ENCODE measurements at places on chromosomes 4 and X. TPM values are rescaled to one million over a fixed set of nuclear protein-coding genes. Genes with fewer than 3 reads are reported as not detected.

DNA sequence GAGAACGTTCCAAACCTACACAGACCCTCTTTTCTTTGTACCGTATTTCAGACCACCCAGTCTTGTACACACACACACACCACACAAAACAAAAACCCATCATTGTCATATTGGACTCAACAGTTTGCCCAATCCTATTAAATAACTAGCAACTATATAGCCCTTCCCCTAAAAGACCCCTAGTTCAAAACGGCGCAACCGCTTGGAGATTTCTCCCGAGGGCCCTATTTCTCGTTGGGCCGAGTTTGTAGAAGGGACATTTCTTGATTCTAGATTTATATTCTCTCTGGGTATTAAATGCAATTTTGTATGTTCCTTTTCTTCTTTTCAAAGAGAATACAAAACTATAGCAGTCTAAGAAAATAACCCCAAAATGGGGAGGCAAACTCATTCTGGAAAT, 547 bp upstream of the PDGFRA start:
- peaks cover 7% of the 10 kb centered on the region for H3K36me3 ChIP-seq
- H3K4me1 ChIP-seq, result peaks cover 40% of the 10 kb centered on the region
- DNase-seq, result no peak
- H3K4me3 ChIP-seq, result peak overlapping the region; percentile 84
- H3K27ac ChIP-seq, result peak overlapping the region; percentile 87
- H3K27me3 ChIP-seq, result no peaks in the 10 kb centered on the region

DNA sequence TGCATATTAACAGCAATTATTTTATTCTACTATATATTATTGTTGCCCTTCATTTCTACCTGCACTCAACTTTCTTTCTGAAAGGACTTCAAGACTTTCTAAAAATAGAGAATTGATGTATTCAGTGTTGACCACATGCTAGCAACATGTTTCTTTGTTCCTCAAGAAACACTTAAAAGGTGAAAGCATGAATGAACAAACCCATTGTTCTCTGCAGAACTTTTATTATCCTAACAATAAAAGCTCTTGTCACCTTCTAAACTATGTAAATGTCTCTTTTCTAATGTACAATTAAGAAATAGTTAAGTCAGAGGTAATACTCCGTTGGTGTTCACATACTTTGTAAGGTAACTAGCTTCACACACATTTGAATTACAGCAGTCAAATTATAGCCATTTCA, 638.7 kb downstream of the FSTL5 start:
- no peaks in the 10 kb centered on the region for H3K4me1 ChIP-seq
- H3K27me3 ChIP-seq, result peaks cover 16% of the 10 kb centered on the region
- no peak for DNase-seq

DNA sequence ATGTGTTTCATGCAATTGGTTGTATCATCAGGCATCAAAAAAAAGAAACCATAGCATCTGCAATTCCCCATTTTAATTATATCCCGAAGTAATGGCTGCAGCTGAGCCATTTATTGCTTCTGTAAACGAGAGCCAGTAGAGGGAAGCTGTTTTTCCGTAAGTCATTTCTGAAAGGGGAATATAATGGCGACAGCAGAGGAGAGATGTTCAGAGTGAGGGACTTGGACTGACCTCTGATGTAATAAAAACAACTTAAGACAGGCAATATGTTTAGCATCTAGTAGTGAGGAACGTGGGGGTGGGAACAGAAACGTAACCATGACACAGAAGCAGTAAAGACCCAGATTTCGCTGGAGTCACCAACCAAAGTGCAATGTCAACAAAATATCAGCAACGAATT, 31.5 kb upstream of the NAA11 start:
- no peaks in the 10 kb centered on the region for H3K27me3 ChIP-seq
- H3K4me3 ChIP-seq, result no peak overlapping the region
- no peaks in the 10 kb centered on the region for H3K4me1 ChIP-seq
- H3K36me3 ChIP-seq, result no peaks in the 10 kb centered on the region
- no peak overlapping the region for H3K27ac ChIP-seq

DNA sequence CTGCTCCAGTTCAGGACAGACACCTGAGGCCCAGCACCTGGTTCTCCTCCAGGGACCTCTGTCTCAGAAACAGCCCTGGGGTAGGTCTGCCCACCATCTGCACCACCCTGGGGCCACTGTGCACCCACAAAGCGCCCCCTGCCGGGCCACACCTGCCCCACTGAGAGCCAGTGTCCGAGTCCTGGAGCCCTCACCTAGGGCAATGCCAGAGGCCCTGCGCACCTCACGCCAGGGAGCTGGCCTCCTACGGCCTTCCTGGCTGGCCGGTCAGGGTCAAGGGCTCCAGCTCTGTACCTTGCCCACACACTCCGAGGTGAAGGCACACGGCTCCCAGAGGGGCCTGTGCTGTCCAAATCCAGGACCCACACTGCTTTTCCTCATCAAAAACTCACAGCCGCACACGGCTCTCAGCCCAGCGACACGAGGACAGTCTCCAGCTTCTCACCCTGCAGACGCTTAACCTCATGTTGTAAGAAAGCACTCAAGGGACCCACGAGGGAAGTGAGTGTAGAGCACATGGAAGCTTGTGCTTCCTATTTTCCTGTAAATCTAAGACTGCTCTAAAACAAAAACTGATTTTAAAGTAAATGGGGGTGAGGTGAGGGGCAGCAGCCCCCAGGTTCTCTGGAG, 5.4 kb downstream of the CTBP1 start:
- H3K27me3 ChIP-seq, result no peaks in the 10 kb centered on the region
- no peak overlapping the region for H3K27ac ChIP-seq

- peak overlapping the region; percentile 90 for H3K27ac ChIP-seq
- DNase-seq, result no peak
- no peaks in the 10 kb centered on the region for H3K36me3 ChIP-seq
Measured at GRCh38 chr4:19774690-19775256, 476.9 kb upstream of the SLIT2 start.

DNA sequence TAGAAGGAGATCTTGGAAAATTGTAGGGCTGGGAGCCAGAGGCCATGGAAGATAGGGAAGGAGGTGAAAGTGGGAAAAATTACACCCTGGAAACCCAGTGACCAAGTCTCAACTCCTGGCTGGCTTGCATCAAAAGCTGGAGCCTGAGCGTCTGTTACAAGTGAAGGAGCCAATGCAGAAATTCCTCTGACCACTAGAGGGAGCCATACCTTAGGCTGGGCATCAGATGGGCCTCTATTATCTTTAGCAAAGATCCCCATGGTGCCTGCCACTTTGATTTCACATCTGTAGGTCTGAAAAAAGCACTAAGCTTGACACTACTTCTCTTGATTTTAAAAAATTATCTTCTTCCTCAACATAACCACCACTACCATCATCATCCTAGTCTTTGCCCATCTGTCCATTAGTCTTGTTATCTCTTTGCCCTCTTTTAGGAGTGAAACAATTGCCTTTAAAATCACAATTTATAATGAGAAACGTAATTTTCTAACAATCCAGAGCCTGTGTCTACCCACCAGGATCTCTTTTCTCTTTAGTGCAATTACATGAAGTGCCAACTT, 62.9 kb downstream of the ANAPC4 start:
- no peak for DNase-seq
- no peaks in the 10 kb centered on the region for H3K36me3 ChIP-seq
- no peak overlapping the region for H3K27ac ChIP-seq
- H3K4me3 ChIP-seq, result no peak overlapping the region
- H3K27me3 ChIP-seq, result no peaks in the 10 kb centered on the region

DNA sequence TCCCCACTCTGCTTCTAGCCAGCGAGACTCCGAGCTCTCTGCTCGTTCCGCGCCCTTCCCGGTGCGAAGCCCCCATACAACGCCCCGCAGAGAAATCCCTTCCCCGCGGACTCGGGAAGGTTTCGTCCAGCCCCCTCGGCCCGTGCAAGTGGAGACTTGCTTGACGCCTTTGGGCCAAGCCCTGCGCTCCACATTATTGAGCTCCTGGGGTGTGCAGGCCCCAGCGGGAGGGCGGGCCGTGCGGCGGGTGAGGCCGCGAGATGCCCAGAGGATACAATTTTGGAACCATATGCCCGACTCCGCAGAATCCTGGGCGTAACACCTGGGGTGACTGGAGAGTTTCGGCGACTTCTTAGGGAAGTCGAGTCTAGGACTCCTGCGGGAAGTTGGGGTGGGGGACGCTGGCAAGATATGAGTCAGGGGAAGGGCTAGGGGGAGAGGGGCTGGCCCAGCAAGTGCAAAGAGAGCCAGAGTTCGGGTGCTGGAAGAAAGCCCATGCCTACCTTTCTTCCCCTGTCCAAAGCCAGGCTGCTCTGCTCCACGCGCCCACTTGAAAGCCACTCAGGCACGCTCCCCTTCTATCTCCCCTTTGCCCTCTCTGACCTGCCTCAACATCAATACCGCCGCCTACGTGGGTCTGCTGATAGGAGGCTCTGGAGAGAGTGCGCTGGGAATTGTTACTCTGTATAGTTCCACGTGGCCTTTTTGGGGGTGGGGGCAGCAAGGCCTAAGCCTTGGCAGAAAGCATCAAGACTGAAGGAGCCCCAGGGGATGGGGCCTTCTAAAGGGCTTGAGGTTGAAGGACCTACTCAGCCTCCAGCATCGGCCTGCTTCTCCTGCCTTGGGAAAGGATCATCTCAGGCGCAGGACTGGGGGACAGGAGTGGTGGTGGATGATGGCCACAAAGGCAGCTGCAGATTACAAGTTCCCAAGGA, 1.2 kb upstream of the ELF4 start:
- peaks cover 41% of the 10 kb centered on the region for H3K4me1 ChIP-seq
- peak overlapping the region; percentile 69 for H3K27ac ChIP-seq
- no peaks in the 10 kb centered on the region for H3K27me3 ChIP-seq
- H3K4me3 ChIP-seq, result peak overlapping the region; percentile 59
- H3K36me3 ChIP-seq, result no peaks in the 10 kb centered on the region
- no peak for DNase-seq

- H3K27me3 ChIP-seq, result peaks cover 3% of the 10 kb centered on the region
- H3K27ac ChIP-seq, result no peak overlapping the region
- H3K4me3 ChIP-seq, result no peak overlapping the region
- no peak for DNase-seq
Measured at GRCh38 chr4:184100297-184100885, 117.3 kb downstream of the ENPP6 start.

DNA sequence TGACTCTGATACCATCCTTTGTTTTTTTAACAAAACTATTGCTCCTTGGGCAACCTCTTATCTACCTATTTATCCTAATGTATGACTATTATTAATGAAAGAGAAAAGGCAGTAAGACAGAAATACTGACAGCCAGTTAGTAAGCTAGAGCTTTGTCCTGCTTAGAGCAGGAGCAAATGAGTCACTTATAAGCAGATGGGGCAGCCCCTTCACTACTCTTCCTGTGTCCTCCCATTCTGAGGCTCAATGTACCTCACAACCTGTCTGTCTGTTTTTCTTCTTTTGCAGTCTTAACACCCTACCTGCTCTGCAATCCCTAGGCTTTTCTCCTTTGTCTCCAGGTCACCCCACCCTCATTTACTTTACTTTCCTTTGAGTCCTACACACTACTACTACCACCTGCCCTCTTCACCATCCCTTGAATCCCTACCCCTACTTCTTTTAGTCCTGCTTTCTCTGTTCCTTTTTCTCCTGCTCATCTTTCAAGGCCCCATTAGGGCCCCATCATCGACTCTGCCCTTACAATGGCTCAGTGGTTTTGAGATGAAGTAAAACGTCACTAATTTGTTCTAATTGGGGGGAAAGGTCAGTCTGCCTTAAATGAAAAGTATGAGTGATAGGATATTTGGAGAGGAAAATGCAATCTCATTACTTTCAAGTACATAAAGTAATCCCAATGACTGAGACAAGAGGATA, 294.3 kb downstream of the GUCY2F start:
- H3K4me1 ChIP-seq, result no peaks in the 10 kb centered on the region
- DNase-seq, result no peak
- H3K27ac ChIP-seq, result no peak overlapping the region
- peaks cover 31% of the 10 kb centered on the region for H3K27me3 ChIP-seq

DNA sequence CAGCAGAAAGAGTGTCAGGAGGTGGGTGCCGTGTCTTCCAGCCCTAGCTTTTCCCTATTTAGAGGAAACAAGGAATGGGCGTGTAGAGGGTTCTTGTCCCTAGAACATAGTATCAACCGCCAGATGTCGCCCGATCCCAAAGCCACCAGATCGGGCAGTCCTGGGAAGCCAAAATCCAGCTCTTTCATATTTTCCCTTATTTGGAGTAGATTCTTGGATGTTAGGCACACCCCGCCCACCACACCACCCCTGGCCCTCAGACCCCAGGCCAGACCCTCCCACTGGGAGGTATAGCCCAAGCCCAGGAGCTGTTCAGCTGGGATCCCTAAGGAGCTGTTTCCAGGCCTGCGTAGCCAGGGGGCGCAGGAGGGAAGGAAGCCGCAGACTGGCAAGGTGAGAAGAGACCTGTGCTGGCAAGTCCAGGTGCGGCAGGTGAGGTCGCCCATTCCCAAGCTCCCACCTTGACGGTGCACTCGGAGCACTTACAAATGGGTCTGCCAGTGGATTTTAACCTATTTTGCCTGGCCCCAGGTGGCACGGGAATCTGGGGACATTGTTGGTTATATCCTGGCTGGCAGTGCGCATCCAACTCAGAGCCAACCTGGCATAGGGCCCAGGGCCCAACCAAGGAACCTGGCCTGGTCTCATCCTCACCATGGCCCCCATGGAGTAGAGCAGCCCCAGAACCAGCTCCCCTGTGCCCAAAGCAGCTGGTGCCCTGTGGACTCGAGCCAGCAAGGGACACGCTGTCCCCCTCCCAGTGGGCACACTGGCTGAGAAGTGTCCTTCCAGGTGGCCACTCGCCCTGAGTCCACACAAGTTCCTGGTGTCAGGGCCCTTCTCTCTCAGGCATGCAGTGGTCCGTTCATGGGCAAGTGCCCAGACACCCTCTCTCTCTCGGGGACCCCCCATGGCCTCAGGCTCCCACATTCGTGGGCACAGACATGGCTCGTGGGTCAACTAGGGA, 811 bp downstream of the FLNA start:
- peak overlapping the region; percentile 75 for H3K4me3 ChIP-seq
- H3K27me3 ChIP-seq, result no peaks in the 10 kb centered on the region
- peak overlapping the region; percentile 81 for H3K27ac ChIP-seq
- no peak for DNase-seq
- peaks cover 17% of the 10 kb centered on the region for H3K4me1 ChIP-seq
- peaks cover 5% of the 10 kb centered on the region for H3K36me3 ChIP-seq

DNA sequence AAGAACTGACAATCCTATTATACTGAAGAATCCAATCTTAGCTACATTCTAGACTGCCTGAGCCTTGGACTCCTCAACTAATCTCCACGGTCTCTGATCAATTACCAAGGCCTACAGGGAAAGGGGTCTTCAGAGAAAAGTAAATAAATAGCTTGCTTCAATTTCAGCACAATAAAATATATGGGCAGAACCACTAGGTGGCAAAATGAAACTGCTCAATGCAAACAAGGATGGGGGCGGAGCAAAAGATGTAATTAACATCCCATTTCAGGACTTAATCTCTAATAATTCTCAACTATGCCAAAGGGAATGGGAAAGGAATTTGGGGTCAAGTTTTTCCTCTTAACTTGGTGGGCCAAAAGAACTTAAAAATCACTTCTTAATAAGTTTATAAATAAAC, 78.4 kb upstream of the MAP3K15 start:
- H3K27ac ChIP-seq, result peak overlapping the region; percentile 45
- no peak overlapping the region for H3K4me3 ChIP-seq
- H3K27me3 ChIP-seq, result no peaks in the 10 kb centered on the region
- peaks cover 2% of the 10 kb centered on the region for H3K4me1 ChIP-seq
- DNase-seq, result no peak

GRCh38 chr4:82809619-82810018, 11.0 kb upstream of the SCD5 start:
- H3K27me3 ChIP-seq, result no peaks in the 10 kb centered on the region
- H3K4me1 ChIP-seq, result peaks cover 26% of the 10 kb centered on the region
- H3K4me3 ChIP-seq, result no peak overlapping the region

The ARSJ gene
- total RNA-seq, result 61.7 TPM

The UGT2A3 gene
- not detected for total RNA-seq

The F9 gene
- total RNA-seq, result not detected

The SSX1 gene
- not detected for total RNA-seq

The TMEM150C gene
- 1.6 TPM for total RNA-seq

Data from osteocyte (in vitro differentiated cells).